ENCODE measurements at places on chromosomes 16 and 17. TPM values are rescaled to one million over a fixed set of nuclear protein-coding genes. Genes with fewer than 3 reads are reported as not detected.

- DNase-seq = no peak
These were observed 10.0 kb downstream of the RBFOX1 start for GRCh38 chr16:7342598-7342997.

DNA sequence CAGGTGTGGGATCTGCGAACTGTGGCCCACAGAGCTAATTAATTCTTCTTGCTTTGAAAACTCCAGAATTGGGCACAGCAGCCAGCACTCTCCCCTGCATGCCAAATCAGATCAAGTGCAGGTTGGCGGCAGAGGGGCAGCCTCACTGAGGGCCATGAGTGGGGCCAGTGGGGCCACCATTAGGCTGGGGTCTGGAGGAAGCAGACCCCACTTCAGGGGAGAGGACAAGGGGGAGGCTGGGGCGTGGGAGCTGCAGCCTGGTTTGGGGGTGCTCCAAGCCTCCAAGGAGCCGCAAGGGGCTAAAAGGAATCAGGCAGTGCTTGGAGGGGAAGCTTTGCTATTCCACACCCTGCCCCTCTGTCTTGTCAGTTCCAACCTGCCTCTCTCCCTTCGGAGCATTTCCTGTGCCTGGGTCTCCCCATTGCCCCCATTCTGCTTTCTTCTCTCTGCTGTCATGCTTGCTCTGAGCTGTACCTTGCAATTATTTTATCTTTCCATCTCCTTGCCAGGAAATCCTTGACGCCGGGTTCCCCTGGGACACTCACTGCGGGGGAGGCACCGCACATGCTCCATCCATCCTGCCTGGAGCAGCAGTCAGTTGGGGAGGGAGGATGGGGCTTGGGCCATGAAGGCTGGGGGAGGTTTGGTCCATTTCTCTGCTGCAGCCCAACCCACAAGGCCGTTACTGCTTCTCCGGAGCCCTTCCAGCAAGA is 3.3 kb upstream of the ABCC3 start:
- DNase-seq = no peak

DNA sequence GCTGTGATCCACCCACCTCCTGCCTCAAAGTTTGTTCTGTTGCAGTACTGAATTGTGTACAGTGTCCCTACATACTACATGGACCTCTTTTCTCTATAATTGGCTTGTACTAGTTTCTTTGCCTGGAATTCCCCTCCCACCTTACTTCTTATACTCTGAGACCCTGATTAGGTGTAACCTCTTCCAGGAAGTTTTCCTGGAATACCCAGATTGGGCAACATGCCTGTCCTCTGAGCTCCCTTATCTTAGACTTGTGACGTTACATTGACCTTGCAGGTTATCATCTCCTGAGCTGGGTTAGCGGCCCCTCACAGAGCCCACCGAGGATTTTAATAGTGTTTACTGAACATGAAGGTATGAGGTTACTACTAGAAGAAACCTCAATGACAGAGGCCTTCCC is 237.0 kb downstream of the ZNF423 start:
- DNase-seq = no peak

DNA sequence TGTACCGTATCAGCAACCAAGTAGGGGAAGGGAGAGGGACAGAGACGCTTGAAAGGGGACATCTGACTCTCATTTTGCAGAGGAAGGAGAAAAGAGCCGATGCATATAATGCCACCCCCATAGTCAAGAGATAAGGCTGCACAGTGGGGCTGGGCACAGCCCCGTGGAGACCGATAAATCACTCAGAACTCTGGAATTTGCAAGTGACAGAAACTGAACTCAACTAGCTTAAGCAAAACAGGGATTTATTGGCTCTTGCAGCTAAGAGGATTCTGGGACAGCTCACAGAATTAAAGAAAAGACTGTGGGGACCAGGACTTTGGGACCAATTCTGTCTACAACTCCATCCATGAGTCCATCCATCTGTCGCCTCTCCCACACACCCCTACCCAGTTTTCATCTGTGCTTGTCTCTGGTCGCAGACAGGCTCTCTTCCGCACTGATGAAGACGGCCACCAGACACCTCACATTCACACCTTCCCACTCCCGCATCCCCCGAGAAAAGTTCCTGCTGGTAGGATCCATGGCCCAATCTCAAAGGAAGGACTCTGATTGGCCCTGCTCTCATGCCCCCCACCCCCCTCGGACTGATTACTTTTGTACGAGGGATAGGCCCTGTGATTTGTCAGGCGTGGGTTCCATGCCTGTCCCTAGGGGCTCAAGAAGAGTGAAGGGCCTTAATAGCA is 105.9 kb upstream of the RPL38 start:
- DNase-seq = peak; percentile 39

The GRB7 gene
- total RNA-seq = not detected

The CNGB1 gene
- not detected for total RNA-seq

The DNAH9 gene
- 2.3 TPM for total RNA-seq
